ENCODE measurements at places on chromosomes 1 and 21.
A peak's percentile ranks its signal among the peaks of the same experiment; 100 is the strongest.

DNA sequence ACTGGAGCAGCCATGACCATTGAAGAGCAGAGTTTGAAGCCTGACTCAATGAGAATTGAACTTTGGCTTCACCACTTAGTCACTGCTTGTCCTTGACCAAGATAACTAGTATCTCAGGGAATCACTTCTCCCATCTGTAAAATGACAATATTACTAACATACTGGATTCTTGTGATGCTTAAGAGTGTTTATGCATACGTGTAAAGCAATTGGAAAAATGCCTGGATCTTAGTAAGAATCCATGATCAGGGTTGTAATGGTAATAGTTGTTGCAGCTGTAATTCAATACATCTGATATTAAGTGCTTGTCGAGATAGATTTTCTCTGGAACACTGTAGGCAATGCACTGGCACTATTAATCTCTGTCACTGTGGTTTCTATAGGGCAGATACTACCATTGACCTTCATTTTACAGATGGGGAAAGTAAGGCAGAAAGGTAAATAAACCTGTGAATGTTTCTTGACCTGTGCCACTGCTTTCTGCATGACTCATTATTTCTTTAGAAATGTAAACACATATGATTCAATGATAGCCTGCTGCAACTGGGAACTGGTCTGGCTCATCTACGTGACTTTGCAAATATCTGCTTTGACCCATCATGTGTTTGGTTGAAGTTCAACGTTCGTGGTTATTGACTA lies 662.5 kb downstream of the PLA2G4A start:
- DNase-seq = no peak

- DNase-seq = no peak
Observed at GRCh38 chr1:92029241-92029922, 403 bp upstream of the EPHX4 start.

GRCh38 chr1:23638786-23639241 lies 52.8 kb upstream of the RPL11 start:
- DNase-seq = no peak

DNA sequence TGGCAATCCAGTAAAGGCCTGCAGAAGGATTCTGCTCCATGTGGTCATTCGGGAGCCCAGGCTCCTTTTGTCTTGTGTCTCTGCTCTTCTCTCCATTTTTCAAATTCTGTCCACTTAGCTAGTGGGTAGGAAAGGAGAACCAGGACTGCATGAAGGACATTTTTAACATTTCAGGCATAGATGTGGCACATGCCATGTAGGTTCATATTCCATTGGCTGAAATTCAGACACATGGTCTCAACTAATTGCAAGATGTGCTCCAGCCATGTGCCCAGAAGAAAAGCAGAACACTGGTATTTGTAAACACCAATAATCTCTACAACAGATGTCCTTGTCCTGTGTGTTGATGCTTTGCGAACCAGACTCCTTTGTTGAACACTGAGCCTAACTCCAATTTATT lies 85.2 kb upstream of the WLS start:
- no peak for DNase-seq

- no peak for DNase-seq
Observed at GRCh38 chr1:76496871-76497270, 370.4 kb upstream of the ST6GALNAC5 start.

- no peak for DNase-seq
Observed at GRCh38 chr1:234662148-234662547, 52.2 kb upstream of the IRF2BP2 start.

GRCh38 chr21:39220150-39220549 lies 36.9 kb upstream of the PSMG1 start:
- no peak for DNase-seq

DNA sequence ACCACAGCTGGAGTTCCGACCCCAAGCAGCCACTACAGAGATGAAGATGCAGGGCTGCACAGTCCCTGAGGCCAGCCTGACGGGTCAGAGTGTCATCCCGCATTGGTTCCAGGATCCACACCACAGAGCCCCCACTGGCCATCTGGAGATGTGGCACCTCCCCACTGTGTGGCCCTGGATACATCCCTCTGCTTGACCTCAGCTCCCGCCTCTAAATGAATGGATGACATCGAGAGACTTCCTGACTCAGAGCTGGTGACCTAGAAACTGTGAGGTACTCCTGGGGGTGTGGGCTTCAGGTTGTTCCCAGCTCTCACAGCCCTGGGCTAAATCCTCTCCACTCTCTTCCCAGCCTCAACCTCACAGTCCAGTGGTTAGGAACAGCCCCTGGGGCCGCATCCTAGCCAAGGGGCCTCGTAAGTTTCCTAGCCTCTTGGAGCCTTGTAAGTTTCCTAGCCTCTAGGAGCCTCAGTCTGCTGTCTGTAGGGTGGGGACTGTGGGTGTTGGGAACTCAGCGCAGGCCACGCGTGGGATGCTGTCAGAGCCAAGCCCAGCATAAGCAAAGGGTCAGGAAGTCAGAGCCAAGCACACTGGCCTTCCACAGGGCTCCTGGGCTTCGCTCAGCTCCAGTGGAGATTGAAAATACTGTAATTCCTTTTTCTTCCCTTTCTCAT lies 87.5 kb upstream of the RUNX3 start:
- no peak for DNase-seq

DNA sequence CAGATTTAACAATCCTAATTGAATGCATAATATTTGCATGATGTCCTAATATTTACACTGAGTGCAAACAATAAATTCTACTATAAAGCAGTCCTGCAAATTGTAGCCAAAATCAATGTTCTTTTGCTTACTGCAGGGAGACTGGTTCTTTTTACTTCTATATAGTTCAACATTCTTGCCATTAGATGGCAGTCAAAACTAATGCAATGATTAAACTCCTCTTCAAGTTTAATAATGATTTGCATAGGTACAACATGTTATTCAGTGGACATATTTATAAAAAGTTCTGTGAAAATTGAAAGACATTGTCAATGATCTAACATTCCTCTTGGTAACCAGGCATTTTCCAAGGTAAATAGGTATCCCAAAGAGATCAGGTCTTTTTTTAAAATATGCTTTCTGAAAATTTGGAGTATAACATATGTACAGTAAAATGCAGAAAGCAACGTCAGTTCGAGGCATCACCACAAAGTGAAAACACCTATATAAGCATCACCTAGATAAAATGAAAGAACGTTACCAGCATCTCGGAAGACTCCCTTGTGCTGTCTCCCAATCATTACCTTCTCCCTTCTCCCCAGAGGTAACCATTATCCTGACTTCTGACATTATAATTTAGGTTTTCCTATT lies 9.8 kb upstream of the FNBP1L start:
- no peak for DNase-seq

DNA sequence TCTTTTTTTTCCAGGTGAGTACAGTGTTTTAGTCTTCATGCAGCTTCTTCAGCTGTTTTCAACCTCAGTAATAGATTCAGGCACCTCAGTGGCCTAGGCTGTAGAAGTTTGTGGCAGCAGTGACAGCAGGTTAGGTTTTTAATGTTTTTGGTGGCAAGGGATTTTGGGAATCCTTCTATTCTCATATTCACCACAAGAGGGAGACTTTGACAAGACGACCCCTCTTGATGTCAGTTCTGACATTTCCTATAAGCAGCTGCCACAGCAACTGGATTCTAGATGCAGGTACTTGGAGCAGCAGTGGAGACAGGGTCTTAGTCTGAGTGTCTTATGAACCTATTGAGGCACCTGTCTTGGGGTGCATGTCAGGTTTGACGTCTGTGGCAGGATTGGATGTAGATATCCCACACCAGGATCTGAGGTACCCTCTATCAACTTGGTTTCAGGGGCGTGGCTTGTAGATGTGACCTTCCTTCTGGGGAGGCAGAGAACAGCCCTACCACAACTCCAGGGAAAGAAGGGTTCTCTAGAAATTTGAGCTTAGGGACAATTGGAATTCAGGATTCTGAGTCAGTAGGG lies 1104.2 kb upstream of the TMPRSS15 start:
- no peak for DNase-seq

- no peak for DNase-seq
Observed at GRCh38 chr1:211345719-211346118, 19.1 kb downstream of the TRAF5 start.

GRCh38 chr1:212752934-212753497 lies 38.6 kb downstream of the NSL1 start:
- DNase-seq = no peak

DNA sequence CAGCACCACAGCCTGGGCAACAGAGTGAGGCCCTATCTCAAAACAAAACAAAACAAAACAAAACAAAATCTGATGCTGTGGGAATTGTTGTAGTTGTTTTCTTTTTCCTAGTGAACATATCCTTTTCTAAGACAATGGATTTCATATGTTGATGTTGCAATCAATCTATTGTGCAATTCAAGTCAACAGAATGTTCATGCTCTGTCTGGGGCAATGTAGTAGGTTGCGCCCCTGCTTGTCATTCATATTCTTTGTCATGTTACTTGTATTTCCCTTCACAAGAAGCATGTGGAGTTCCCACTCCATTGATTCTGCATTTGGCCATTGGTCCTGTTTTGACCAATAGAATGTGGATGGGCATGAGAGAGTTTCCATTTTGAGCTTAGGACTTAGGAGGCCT lies 223.9 kb downstream of the DUSP10 start:
- no peak for DNase-seq

- DNase-seq = peak; percentile 62
Observed at GRCh38 chr1:22712502-22713271, 2.0 kb downstream of the EPHB2 start.

DNA sequence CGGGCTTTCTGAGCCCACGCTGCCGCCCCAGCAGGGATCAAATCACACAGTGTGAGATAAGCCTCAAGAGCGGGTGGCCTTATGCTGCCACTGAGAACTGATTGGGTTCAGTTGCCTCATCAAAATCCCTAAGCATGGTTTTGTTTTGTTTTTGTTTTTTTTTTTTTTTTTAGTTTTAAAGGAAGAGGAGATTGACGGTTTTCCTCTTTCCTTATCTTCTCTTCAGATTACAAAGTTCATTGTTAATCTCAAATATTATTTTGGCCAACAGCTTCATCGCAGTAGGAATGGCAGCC lies 651 bp downstream of the COA6 start:
- no peak for DNase-seq

DNA sequence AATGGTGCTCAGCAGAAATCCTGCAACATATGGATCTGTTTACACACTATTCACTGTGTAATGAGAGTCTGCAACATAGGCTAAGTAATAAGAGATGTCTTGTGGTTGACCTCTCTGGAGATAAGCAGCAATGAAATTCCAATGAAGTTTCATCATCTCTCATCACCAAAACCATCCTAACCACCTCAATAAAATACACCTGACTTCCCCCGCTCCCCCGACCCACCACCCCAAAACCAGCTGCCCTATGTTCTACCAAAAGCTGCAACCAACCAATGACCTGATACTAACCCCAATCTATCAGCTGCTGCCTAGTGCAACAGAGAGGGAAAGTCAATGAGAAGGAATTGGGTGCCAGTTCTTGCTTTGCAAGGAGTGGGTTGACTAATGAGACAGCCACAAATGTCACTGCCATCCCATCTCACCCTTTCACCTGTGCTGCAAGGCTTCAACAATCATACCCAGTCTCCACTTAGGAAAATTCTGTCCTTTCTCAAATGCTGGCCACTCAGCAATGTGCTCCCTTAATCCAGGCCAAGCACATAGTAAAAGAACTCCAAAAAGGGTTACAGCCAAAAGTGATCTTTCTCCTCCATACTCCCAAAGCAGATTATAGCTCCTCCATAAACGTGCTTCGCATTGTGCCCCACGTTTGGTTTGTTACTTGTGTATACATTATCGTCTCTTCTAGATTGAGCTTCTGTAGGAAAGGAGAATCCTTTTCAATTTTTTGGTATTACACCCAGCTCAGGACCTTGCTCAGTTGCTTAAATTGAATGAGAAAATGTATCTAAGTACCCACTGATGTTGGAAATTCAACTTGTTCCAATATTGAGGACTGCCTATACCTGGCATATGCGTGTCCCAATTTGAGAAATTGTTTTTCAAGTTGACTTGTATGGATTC lies 29.0 kb downstream of the MRPL39 start:
- DNase-seq = peak; percentile 39

GRCh38 chr1:70051926-70052325 lies 153.5 kb downstream of the LRRC40 start:
- no peak for DNase-seq

DNA sequence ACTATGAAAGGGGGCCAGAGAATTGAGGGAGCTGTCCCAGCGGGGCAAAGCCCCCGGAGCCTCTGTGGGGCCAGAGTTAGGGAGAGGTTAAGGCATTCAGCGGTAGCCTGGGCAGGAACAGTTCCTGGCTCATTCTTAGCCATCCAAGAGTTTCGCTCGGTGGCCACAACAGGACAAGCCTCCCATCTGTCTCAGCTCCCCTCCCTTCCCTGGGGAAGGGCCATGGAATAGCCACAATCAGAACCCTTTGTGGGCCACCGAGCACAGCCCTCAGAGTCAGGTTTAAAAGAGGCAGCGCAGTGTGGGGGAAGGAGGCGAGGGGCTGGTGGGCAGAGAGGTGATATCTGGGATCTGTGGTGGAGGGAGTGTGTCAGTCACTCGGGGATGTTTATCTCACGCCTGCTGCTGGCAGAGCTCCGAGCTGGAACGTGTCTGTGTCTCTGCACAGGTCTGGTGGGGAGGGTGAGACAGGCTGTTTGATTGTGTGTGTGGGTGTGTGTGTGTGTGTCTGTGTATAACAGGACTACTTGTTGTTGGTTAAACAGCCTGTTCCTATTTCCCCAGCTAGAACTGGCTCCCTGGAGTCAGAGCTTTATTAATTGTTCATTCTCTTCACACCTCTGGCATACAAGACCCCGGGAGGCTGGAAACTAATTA lies 49.6 kb upstream of the GOLT1A start:
- no peak for DNase-seq

GRCh38 chr21:23496729-23497128 lies 2110.6 kb downstream of the MRPL39 start:
- DNase-seq = no peak

DNA sequence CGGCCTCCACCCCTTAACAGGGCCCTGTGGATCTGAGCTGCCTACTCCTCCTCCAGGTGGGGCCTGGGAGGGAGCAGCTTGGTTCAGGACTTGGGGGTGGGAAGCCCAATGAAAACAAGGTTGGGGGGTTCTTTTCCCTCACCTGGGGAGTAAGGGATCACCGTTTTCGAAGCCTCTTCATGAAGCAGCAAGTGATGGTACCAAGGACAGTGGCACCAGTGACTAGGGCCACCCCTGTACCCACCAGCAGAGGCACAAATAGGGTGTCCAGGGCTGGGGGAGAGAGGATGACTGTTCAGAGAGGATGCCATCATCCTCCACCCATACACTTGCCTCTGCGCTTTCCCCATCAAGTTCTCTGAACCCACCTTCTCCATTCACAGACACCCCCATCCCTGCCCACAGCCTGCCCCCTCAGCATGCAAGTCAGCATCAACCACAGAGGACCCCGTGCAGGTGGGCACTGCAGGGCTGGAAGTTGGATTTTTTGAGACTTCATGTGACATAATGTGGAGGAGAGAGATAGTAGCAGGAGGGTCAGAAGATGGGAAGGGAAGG lies 6.7 kb downstream of the IGSF8 start:
- DNase-seq = no peak

DNA sequence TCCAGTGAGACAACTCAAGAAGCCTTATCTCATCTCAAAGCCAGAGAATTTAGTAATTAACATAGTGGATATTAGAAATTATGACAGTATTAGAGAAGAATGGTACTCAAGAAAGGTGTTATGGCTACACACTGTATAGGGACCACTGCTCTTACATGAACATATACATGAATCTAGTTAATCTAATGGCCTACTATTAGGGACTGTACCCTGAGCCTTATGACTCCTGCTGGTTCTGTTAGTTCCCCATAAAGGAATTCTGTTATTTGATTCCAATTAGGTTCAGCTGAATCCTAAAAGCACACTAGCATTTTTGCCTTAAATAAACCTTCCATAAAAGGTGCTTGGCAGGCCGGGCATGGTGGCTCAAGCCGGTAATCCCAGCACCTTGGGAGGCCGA lies 39.7 kb downstream of the EGLN1 start:
- no peak for DNase-seq

- DNase-seq = no peak
Observed at GRCh38 chr1:225413708-225414375, 14.0 kb downstream of the LBR start.

Measured in stimulated activated naive CD4-positive, alpha-beta T cell treated with Interleukin-2 at 50 U/mL for 16 hours (primary cell).